ENCODE measurements at places on chromosomes 12 and 14.

DNA sequence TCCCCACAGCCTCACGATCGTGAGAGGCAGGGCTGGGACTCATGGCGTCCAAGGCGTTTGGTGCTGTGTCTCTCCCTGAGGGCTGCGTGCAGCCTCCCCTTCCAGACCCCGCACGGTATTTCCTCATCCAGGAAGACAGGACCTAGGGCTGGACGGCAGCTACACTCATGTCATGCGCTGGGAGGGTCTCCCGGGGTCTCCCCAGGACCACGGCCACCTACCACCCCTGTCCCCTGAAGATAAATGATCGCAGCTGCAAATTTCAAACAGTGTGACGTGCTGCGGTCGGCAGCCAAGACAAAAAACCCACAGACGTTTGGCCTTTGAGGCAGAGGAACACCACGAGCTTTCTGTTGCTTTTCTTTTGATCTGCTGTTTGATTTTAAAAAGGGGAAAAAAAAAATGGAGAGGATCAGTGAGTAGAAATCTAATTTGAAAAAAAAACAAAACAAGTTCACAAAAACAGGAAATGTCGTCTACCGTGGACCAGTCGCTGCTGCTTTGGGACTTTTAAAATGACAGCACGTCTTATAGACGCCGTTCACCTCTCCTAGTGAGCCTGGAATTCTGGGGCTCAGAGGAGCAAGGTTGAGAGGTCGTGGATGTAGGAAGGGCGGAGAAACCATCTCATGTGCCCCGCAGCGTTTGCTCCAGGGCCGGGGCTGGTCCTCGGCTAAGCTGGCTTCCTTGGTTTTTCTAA, 237.6 kb downstream of the SLC41A2 start:
- no peak for DNase-seq

GRCh38 chr12:1660304-1661187, 30.3 kb upstream of the ADIPOR2 start:
- DNase-seq: peak; percentile 67

DNA sequence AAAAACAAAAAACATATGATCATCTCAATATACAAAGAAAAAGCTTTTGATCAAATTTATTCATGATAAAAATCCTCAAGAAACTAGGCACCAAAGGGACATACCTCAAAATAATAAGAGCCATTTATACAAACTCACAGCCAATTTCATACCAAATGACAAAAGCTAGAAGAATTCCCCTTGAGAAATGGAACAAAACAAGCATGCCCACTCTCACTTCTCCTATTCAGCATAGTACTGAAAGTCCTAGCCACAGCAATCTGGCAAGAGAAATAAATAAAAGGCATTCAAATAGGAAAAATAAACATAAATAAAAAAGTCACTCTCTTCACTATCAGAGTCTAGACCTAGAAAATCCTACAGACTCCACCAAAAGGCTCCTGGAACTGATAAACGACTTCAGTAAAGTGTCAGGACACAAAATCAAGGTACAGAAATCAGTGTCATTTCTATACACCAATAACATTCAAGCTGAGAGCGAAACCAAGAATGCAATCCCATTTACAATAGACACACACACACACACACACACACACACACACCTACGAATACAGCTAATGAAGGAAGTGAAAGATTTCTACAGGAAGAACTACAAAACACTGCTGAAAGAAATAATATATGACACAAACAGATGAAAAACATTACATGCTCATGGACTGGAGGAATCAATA, 1486.2 kb upstream of the SEL1L start:
- DNase-seq: no peak

GRCh38 chr12:96247563-96247962, 53.4 kb downstream of the ELK3 start:
- DNase-seq: no peak

- no peak for DNase-seq
Measured at GRCh38 chr14:67575684-67576083, 24.4 kb downstream of the PIGH start.

DNA sequence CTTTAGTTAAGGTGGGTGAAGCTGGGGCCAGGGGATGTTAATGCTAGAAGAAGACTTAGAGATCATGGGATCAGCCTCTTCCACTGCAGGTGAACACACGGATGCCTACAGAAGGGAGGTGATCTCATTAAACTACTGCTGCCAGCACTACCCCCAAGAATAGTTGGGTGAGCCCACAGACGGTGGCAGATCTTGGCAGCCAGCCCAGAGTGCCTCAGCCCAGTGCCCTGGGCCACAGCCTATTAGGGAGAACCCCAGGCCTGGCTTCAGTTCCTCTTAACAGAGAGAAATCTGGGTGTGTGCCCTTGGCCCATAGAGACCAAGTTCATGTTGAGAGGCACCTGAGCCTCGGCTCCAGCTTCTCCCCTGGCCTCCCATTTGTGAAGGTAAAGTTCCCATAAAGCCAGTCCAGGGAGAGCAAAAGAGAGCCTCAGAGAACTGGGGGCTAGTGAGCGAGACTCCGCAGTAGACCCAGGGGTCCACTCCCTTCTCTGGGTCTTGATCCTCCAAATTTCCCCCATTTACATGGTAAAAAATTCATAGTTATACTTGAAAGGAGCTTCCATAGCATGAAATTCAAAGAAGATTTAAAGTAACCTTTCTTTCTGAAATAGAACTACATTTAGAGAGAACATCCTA, 125.0 kb upstream of the CCND2 start:
- DNase-seq: no peak

- no peak for DNase-seq
Measured at GRCh38 chr12:3747543-3747942, 5.4 kb downstream of the CRACR2A start.

DNA sequence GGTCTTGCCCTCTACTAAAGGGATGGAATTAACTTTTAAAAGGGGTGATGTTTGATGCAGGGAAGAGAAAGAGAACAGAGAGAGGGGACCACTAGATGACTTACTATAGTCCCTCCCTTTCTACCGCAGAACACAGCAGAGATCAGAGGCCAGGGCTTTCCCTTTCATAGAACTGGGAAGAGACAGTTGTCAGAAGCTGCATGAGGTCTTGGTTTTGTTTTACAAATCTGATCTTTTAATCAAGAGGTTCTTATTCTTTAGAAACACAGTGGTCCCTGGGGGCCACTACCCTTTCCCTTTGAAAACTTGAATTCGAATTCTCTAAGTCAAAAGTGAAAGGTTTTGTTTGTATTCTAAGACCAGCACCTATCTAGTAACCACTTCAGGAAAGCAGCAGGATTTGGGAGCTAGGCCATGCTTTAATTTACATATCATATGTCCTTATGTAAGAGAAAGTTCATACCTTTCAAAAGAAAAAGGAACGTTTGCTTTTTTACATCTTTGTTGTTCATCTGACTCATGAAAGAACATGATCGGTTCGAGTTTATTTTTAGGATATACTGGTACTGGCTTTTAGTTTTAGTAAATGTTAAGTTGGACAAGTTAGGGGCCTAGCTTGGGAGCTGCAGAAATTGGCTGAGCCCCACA, 6.3 kb downstream of the FBXL14 start:
- peak; percentile 27 for DNase-seq

DNA sequence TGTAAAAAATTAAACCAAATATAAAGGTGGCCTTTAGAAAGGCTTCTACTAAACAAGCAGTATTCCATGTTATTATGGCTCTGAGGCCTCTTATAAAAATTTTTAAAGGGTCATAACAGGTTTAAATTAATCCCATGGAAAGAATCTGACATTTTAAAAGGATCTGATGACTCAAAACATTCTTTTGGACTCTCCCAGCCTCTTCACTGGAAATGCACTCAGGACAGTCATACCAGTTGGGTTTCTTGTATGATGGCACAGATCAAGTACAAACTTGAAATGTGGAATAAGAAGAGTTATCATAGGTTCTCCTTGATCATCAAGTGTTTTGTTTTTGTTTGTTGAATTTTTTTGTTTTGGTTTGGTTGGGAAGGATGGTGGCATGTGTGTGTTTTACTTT, 50.8 kb downstream of the PPP2R5E start:
- DNase-seq: no peak

Measured in hippocampal formation (tissue), 2 donors.